ENCODE measurements at places on chromosomes 16 and 17.

DNA sequence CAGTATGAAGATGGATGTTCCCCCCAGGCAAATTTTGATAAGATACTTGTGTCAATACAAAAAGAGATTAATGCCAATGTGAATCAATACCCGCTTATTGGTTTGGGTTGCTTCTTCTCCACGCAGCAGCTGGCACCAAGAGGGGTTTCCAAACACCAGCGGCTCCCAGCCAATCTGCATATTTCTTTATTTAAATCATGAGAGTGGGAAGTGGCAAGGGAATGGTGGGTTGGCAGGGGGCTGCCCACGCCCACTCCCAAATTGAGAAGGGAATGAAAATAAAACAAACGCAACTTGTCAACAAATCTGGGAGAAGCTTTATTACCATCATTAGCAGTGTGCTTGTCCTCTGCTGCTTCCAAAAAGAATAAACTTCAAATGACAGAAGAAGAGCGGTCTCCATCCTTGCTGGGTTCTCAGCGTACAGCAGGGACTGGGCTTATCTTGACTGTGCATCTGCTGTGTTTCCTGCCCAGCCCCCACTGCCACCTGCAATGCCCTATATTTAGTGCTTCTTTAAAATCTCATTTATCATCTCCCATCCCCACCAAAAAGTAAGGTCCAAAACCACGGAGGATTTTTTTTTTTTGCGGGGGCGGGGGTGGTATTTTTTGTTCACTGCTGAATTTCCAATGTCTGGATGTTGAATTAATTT lies 34.9 kb upstream of the C16orf78 start:
- DNase-seq = no peak

GRCh38 chr16:17287166-17287800 lies 183.5 kb downstream of the XYLT1 start:
- DNase-seq = no peak

- DNase-seq = peak; percentile 3
Measured at GRCh38 chr17:18070861-18071340, 16.8 kb upstream of the DRG2 start.

DNA sequence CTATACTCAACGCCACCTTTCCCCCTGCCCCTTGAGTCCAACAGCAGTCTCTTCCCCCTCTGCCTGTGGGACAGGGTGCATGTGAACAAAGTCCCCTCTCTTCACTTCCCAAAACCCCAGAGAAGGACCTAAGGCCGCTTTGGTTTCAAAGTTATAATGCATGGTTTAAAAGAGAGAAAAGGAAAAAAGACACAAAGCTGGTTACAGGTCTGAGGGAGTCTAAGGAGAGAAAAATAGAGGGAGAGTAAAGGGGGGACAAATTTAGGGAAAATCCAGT lies 1.1 kb upstream of the GABARAP start:
- no peak for DNase-seq

- no peak for DNase-seq
Measured at GRCh38 chr16:85539084-85539483, 74.0 kb upstream of the GSE1 start.

DNA sequence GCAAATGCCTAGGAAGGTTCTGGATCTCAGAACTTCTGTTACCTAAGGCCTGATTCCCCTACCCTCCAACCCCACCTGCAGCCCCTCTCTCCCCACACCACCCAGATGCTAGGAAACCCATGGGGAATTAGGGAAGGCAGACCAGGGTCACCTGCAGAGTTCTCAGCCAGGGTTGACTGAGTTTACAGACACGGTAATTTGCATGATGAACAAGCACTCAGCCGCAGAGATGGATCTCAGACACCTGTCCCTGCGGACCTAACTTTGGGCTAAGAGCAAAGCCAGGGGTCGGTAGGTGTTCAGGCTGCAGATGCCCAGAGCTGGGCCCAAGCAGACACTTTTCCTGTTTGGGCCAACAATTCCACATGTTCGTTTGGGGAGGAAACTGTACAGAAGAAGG lies 2.9 kb downstream of the ABI3 start:
- no peak for DNase-seq

DNA sequence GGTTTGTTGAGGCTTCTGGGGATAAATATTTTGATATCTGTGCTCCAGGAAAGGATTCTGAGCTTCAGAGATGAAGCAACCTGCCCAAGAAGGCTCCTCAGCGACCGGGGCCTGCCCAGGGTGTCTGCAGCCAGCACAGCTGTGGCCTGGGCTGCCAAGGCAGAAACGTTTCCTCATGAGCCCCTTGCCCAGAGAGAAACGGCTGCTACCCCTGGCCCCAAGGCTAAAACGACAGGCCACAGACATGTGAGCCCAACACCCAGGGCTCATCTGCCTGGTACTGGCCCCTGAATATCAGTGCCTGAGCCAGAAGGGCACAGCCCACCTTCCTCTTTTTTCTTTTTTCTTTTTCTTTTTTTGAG lies 45.4 kb upstream of the RASD1 start:
- DNase-seq = no peak

DNA sequence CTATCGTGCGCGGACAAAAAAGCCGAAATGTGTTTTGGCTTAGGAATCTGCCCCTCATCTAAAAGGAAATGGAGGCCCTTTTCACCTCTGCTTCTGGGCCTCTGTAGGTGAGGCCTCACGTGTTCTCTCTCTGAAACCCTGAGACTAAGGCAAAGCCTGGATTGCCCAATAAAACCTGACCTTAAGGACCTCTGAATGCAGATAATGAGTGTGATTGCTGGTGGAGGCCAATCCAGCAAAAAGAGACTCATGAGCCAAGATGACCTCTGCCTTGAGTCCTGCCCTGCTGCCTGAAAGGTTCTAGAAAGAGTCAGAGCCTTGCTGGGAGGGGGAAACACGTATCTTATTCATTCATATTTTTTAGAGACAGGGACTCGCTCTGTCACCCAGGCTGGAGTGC lies 44.5 kb upstream of the ABR start:
- DNase-seq = no peak

- no peak for DNase-seq
Measured at GRCh38 chr16:19524356-19524615, 544 bp downstream of the CCP110 start.

GRCh38 chr17:81867170-81867990 lies 3.8 kb downstream of the ARHGDIA start:
- no peak for DNase-seq

GRCh38 chr17:33201283-33201682 lies 91.8 kb downstream of the ASIC2 start:
- no peak for DNase-seq

DNA sequence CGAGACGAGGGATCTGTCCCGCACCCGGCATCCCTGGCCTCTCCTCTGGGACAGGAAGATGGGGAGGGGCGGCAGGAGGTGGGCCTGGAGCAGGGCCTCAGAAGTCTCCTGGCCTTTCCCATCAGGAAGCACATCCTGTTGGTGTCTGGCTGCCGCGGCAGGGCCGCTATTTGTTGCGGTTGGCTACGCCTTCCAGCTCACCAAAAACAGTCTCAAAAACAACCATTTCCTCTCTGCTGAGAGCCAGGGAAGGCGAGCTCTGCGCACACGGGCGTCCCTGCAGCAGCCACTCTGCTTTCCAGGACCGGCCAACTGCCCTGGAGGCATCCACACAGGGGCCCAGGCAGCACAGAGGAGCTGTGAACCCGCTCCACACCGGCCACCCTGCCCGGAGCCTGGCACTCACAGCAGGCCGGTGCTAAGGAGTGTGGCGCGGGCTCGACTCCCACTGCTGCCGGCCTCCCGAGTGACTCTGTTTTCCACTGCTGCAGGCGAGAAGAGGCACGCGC lies at the start of gene TMEM204:
TSS of gene TMEM204 (plus strand) at position 224 of the 509 bp plus-strand sequence. CDS start 610 bp downstream, outside the sequence.
- DNase-seq = peak; percentile 32

DNA sequence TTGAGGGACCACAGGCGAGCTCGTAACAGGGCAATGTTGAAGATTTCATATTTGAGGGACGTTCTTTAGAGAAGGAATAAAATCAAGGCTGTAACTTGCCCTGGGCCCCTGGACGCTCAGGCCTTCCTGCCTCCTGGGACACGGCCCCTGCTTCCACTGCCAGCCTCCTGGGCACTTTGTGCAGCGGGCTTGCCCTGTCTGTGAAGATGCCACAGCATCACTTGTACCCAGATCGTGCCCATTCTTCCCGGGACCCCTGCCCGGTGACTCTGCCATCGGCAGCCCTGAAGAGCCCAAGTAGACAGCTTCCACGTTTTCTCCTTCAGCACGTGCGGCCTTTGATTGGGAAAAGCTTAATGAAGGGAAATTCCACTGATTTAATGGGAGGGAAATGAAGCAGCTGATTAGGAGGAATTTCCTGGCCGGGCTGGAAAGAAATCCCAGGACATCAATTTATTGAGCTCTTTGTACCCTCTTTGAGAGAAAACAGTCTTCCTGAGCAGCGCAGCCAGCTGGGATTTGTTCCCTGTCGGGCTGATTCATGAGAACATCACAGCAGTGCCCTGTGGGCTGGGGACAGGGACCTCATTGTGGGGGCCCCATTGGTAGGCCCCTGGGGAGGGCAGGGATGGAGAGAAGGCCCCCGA lies 71.5 kb downstream of the CRISPLD2 start:
- DNase-seq = no peak

DNA sequence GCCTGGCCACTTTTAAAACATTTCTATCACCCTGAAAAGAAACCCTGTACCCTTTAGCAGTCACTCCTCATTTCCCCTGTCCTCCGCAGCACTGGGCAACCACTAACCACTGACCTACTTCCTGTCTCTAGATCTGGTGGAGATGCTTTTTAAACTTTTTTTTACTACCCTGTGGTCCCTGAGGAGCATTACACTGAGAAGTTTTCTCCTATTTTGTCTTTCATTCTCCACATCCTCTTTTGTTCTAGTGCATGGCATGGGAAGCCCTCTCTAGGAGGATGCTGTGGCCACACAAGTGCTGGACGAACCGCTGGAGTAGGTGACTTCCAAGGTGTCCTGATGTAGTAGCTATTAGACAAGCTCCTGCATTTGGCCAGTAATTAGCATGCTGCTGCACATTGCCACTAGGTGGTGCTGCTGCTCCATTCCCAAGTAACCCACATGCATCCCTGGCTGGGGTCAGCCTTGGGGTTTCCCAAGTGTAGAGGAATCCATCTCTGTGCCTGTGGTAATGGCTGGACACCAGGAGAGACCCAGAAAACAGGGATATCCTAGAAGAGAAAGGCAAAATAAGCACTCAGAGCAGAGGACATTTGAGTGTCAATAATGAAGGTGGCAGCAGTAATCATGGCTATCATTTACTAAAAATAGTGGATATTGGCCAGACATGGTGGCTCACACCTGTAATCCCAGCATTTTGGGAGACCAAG lies 143.8 kb upstream of the CRHR1 start:
- DNase-seq = peak; percentile 43

DNA sequence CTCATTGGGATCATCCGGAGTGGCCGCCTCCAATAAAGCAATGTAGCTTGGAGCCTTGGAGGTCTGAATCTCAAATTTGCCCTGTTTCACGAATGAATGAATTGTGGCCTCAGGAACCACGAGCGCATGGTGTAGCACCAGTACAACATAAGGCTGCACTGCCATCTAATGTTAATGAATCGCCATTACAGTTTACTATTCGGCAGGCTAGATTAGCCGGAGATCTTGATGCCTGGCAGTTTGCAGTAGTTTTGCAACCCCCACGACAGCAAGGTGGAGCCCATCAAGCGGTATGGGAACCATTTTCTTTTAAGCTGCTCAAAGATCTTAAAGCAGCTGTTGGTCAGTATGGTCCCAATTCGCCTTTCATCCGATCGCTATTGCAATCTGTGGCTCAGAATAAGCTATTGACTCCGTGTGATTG lies 18.8 kb downstream of the ALOX15B start:
- peak; percentile 51 for DNase-seq

GRCh38 chr17:16383772-16384287 lies 2.9 kb downstream of the UBB start:
- DNase-seq = no peak

GRCh38 chr16:12323007-12323758 lies 346.6 kb downstream of the SNX29 start:
- no peak for DNase-seq

DNA sequence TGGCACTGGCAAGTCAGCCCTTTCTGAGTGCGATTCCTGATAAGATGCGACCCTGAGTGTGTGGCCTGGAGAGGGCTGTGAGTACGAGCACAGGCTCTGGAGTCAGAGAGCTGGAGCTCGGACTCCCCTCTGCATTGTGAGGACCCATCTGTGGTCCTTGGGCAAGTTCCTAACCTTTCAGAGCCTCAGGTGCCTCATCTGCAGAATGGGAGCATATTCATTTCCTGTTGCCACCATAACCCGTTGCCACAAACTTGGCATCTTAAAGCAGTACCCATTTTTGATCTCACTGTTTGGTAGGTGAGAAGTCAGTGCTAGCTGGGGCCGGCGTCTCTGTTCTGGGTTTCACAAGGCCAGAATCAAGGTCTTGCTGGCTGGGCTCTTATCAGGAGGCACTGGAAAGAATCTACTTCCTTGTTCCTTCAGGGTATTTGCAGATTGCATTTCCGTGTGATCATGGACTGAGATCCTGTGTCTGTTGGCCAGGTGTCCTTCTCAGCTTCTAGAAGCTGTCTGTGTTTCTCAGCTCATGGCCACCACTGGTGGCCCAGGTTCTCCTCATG lies 20.2 kb downstream of the KNOP1 start:
- DNase-seq = no peak

GRCh38 chr17:28008513-28008912 lies 34.0 kb upstream of the NLK start:
- DNase-seq = peak; percentile 24

All from AG04450 (cell line).